ENCODE measurements at places on chromosomes 16 and 17. TPM values are rescaled to one million over a fixed set of nuclear protein-coding genes. Genes with fewer than 3 reads are reported as not detected.

The IL34 gene
- total RNA-seq: 0.66 TPM

The OSGIN1 gene
- total RNA-seq: 25.8 TPM

The JPH3 gene
- 1.4 TPM for total RNA-seq

The SLC43A2 gene
- 8.0 TPM for total RNA-seq

The MLST8 gene
- 52.7 TPM for total RNA-seq

The WFDC1 gene
- total RNA-seq: not detected

The SECTM1 gene
- 1.6 TPM for total RNA-seq

The NR1D1 gene
- 12.3 TPM for total RNA-seq

The ABCC6 gene
- total RNA-seq: 1.5 TPM

The CCL2 gene
- total RNA-seq: 48.2 TPM

The HOXB3 gene
- 3.9 TPM for total RNA-seq

The YBX2 gene
- 0.40 TPM for total RNA-seq

The DPEP2 gene
- total RNA-seq: not detected

The TMIGD1 gene
- not detected for total RNA-seq

The TNP2 gene
- total RNA-seq: not detected

The PRR35 gene
- 0.13 TPM for total RNA-seq

The SULT1A2 gene
- total RNA-seq: 0.08 TPM

The ACE gene
- 0.92 TPM for total RNA-seq

The FBXW10 gene
- 1.1 TPM for total RNA-seq

The UMOD gene
- total RNA-seq: not detected

The NME1 gene
- total RNA-seq: 812 TPM

The TEKT5 gene
- total RNA-seq: not detected

The CACNB1 gene
- 4.9 TPM for total RNA-seq

The IGF2BP1 gene
- 61.6 TPM for total RNA-seq

The PNMT gene
- not detected for total RNA-seq

The ACSM3 gene
- 4.6 TPM for total RNA-seq

The CCP110 gene
- total RNA-seq: 9.9 TPM

The SLC52A1 gene
- total RNA-seq: 0.41 TPM

The KRTAP2-2 gene
- not detected for total RNA-seq

The CACNA1G gene
- 3.8 TPM for total RNA-seq
